ENCODE measurements at places on chromosomes 11 and 22.

DNA sequence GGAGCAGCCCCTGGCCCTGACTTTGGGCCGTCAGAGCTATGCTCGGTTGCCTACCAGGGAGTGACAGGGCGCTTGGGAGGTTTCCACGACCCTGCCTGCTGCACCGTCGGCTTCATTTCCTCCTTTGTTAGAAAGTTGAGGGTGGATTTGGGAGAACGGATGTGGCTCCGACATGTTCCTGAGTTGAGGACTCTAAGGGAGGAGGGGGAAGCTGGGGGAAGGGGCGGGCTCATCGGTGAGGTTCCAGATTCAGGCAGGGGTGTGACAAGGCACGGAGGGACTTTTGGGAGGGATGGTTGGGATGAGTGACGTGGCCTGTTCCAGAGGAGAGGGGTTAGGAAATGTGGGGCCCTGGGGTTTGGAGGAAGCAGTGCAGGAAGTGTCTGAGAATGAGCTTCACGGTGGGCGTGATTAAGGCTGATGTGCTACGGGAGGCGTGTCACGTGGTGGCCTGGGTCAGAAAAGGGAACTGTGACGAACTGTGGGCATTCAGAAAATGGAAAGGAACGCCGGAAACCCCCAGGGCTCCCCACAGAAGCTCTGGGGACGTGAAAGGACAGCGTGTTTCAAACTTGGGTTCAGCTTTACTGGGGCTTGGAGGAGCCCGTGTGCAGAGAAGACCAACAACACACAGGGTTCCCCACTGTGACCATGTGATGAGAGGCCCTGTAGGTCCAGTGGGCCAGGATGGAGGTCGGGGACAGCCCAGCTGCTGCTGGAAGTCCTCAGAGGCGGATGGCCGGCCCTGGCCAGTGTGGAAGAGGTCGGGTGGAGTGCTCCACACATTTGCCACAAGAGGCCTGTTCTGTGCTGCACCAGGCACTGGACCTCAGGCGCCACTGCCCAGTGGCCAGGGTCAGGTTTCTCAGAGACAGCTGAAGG, 2.8 kb downstream of the PARVB start:
- no peak for DNase-seq

DNA sequence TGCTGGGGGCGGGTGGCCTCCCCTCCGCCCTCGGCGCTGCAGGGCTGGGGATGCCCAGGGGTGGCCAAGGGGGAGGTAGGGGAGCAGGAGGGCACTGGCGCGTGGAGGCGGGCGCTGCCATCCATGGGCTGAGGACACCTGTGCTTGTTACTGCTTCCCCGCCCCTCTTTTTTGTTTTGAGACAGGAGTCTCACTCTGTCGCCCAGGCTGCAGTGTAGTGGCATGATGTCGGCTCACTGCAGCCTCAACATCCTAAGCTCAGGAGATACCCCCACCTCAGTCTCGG, 683 bp upstream of the FADS3 start:
- DNase-seq, result no peak

- no peak for DNase-seq
These were observed 23.2 kb downstream of the MFNG start for GRCh38 chr22:37462983-37463382.

DNA sequence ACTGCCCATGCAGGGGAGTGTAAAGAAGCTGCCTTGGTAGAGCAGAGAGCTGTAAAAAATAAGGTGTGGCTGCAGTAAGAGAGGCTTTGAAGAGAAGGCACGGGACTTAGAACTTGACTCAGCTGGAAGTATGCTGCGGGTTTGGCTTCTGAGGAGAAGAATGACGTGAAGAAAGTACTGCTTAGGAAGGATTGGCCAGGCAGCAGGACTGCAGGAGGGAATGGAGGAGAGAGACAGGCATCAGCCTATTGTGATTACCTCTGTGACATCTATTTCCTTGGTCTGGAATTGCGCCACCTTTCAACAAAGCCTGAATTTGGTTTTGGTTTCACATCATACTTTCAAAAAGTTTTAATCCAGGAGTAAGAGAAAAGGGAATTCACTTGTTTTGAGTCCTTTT, 22.5 kb downstream of the PRRG4 start:
- DNase-seq, result no peak

DNA sequence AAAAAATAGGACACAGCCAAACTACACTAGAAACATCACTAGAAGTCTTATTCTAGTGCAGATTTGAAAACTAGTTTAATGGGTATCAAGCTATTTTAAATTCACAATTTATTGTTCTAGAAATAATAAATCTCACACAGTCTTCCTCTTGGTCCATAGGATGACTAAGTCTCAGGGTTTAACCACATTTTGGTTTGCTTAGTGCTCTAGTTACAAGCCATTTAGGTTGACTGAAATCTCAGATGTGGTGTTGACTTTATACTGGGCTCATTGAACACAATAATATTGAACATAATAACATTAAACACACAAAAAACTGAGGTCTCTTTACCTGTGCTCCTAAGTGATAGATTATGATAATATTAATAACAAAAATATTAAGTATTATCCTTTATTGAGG, 760.3 kb upstream of the CCDC179 start:
- DNase-seq, result no peak

- no peak for DNase-seq
These were observed 439 bp downstream of the SNX32 start for GRCh38 chr11:65834202-65834601.

- no peak for DNase-seq
These were observed 33.0 kb upstream of the RIC3 start for GRCh38 chr11:8201644-8202365.

DNA sequence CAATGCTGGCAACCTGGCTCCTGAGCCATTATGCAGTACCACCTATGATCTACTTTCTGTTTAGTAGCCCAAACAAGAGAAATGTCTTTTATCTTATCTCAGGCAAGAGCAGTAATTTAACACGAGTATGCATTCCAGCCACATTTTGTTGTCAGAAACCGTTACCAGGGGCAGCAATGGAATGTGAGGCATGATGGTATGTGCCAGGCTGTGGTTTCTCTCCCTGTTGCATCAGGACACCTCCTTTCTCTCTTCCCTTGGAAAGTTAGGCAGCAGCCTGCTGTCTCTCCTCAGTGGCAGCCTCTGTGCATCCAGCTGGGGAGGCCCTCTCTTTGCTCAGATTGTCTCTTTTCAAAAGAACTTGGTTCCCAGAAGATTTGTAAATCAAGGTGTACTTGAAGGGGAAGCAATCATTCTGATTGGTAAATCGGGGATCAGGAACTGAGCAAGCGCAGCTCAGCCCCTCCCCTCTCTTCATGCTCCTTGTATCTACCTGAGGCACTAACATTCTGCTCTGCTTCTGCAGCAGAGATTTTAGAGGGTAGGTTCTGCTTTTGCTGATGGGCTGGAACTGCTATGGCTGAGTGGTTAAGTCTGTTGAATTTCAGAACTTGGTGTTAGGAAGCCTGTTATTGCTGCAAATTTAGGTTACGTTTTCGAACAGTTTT, 229.2 kb downstream of the ADAMTS15 start:
- DNase-seq, result no peak

GRCh38 chr11:2885017-2885677, 428 bp downstream of the CDKN1C start:
- peak; percentile 56 for DNase-seq

- DNase-seq, result no peak
These were observed 152.9 kb downstream of the CACNA1I start for GRCh38 chr22:39723463-39723862.

- DNase-seq, result no peak
These were observed 5.7 kb downstream of the IGSF22 start for GRCh38 chr11:18720091-18720807.

GRCh38 chr11:129366737-129367597, 8.7 kb upstream of the BARX2 start:
- DNase-seq, result no peak

DNA sequence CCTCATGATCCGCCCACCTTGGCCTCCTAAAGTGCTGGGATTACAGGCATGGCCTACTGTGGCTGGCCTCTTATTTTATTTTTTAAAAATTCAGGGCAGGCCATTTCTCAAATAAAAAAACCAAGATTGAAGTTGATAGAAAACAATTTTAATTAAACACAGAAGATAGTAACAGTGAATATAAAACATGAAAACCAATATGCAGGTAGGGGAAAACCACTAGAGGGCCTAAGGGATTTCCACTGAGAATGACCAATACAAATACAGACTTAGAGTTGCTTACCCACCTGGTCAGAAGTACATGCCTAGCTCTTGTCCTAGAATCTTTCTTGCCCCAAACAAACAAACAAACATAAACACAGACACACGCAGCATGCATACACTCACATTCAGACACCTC, 1.7 kb upstream of the RTCB start:
- no peak for DNase-seq

DNA sequence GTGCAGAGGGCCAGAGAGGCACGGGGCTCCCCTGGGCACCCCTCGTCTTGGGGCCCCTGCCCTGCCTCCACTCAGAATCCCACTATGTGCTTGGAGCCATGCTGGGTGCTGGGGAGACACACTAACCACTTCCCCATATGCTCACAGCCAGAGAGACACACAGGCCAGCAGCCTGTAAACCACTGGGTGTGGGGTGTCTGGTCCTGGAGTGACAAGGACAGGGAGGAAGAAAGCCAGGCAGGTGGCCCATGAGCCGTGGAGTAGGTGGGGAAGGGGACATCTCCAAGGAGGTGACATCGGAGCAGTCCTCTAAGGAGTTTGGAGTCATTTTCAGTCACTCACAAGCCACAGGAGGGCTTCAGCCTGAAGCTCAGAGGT, 58.9 kb downstream of the CDKN1C start:
- DNase-seq, result no peak

GRCh38 chr11:103960108-103960507, 76.3 kb upstream of the DDI1 start:
- DNase-seq, result no peak

DNA sequence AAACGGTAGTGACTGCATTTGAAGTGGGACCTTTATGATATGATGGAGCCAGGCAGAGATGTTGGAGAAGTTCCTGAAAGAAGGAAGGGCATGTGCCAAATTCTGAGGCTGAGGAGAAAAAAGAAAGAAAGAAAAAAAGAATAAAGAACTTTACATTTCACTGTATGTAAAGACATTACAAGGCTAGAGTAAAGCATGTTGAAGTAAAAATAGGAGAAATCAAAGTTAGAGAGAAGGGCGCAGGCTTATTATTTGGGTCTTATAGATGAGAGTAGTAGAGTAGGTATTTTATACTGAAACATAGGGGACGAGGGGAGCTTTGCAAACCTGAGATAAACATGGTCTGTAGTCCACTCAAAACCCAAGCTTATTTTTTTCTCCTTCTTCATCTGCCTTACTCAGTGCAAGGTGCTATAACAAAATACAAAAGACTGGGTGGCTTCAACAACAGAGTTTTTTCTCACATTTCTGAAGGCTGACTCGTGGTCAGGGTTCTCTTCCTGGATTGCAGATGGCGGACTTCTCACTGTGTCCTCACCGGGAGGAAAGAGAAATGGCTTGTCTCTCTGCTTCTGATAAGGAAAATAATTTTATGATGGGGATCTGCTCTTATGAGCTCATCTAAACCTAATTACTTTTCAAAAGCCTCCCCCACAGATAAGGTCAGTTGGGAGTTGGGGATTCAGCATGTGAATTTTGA, 2.7 kb downstream of the HBG1 start:
- DNase-seq, result no peak

DNA sequence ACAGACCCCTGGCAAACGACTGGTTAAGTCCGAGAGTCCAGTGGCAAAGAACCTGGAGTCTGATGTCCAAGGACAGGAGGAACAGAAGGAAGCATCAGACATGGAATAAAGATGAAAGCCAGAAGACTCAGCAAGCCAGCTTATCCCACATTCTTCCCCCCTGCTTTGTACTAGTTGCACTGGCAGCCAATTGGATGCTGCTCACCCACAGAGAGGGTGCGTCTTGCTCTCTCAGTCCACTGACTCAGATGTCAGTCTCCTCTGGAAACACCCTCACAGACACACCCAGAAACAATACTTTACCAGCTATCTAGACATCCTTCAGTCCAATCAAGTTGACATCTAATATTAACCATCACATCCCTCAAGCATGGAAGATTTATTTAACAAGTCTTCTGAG, 1265.8 kb upstream of the CNTN5 start:
- no peak for DNase-seq

DNA sequence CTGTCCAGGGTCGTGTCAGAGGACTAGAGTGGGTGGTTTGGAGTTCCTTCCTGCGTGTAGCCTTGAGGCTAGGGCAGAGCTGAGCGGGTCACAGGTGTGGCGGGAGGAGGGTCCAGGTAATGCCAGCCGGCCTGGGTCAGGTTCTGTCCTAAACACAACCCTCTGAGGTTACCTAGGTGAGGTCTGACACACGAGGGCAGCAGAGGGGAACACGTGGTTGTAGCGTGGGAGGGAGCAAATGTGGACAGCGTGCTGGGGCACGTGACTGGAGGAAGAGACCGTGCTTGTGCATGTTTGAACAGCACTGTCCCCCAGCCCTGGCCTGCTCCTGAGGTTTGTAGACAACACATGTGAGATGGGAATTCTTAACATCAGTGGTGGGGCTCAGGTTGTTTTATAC, 13.1 kb downstream of the MOV10L1 start:
- DNase-seq, result no peak

- DNase-seq, result no peak
These were observed 22.5 kb downstream of the RCN1 start for GRCh38 chr11:32113200-32113919.

- no peak for DNase-seq
These were observed 3.8 kb downstream of the SHISA8 start for GRCh38 chr22:41911001-41911611.

- no peak for DNase-seq
These were observed 7.3 kb upstream of the TSSC4 start for GRCh38 chr11:2393111-2393868.

DNA sequence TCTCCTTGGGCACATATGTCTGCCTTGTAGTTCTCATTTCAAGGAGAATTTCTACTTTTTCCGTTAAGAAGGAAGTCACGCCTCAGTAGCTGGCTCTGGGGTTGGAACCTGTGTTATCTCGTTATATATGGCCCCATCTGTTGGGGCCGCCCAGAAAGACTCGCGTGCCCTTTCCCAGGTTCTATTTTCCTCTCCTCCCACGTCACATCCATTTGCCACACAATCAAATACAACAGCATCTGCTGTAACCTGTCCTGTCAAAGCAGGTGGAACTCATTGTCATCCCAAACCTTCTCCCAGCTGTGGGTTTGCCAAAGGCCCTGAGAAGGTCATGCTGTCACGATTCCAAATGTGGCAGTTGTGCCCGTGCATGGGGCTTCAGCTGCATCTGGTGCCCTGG, 213.1 kb upstream of the ZBED5 start:
- no peak for DNase-seq

GRCh38 chr22:49678137-49678841, 149.4 kb downstream of the BRD1 start:
- no peak for DNase-seq

GRCh38 chr22:43827926-43828724, 16.0 kb upstream of the EFCAB6 start:
- no peak for DNase-seq
